ENCODE measurements at places on chromosomes 16 and 17.

GRCh38 chr17:41650794-41651624, 26.6 kb upstream of the KRT17 start:
- DNase-seq: no peak

GRCh38 chr17:81527591-81528383, at the start of gene FSCN2:
Gene FSCN2 (plus strand): TSS chr17:81528377. CDS start chr17:81528532, 155 bp downstream.
- DNase-seq: no peak

- no peak for DNase-seq
Observed at GRCh38 chr17:1792495-1793446, 30.9 kb downstream of the SERPINF1 start.

DNA sequence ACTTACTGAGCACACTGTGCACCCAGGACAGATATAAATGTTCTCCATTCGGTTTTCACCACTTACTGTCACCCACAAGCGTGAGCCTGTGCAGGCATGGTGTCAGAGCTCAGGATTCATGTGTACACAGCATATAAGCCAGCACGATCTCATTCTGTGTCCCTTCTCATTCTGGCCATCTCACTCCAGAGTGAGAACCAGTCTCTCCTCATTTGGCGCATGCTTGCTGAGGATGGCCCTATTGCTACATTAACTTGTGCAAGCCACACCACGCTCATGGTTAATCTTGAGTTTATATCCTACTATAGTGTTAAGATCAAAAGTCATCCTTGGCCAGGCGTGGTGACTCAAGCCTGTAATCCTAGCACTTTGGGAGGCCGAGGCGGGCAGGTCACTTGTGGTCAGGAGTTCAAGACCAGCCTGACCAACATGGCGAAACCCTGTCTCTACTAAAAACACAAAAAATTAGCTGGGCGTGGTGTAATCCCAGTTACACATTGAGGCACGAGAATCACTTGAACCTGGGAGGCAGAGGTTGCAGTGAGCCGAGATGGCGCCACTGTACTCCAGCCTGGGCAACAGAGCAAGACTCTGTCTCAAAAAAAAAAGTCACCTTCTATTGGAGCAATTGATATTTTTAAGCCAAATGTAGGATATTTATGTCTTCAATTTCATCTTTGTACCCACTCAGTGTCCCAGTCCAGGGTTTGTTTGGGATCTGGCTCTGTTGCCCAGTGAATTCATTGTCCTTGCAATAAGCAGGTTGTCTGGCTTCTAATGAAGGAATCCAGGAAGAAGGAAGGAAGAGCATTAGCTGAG, 20.9 kb downstream of the SOCS1 start:
- DNase-seq: no peak

- DNase-seq: no peak
Observed at GRCh38 chr17:20128036-20128667, 119.0 kb downstream of the SPECC1 start.

GRCh38 chr17:48548523-48549280, 3.8 kb upstream of the HOXB2 start:
- no peak for DNase-seq

GRCh38 chr17:75901727-75902126, 3.0 kb downstream of the MRPL38 start:
- DNase-seq: no peak

DNA sequence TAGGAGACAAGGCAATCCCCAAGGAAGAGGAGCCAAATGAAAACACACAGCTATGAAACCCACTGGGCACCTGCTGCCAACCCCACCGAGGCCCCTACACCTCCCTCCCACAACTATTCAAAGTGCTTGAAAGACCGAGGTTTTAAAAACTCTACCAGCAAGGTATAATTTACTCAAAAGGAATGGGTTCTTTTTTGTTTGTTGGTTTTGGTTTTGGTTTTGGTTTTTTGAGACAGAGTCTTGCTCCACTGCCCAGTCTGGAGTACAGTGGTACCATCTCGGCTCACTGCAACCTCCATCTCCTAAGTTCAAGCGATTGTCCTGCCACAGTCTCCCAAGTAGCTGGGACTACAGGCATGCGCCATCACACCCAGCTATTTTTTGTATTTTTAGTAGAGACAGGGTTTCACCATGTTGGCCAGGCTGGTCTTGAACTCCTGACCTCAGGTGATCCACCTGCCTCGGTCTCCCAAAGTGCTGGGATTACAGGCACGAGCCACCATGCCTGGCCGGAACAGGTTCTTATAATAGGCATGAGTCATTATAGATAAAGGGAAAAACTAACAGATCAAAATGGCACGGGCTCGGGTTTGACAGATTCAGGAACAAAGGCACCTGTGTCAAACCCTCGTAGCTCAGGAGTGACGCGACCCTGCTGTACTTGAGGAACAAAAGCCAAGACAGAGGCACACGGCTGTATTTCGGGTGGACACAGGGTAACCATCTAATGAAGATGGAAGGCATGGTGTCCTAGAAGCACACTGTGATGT, 40.7 kb downstream of the COTL1 start:
- DNase-seq: no peak

DNA sequence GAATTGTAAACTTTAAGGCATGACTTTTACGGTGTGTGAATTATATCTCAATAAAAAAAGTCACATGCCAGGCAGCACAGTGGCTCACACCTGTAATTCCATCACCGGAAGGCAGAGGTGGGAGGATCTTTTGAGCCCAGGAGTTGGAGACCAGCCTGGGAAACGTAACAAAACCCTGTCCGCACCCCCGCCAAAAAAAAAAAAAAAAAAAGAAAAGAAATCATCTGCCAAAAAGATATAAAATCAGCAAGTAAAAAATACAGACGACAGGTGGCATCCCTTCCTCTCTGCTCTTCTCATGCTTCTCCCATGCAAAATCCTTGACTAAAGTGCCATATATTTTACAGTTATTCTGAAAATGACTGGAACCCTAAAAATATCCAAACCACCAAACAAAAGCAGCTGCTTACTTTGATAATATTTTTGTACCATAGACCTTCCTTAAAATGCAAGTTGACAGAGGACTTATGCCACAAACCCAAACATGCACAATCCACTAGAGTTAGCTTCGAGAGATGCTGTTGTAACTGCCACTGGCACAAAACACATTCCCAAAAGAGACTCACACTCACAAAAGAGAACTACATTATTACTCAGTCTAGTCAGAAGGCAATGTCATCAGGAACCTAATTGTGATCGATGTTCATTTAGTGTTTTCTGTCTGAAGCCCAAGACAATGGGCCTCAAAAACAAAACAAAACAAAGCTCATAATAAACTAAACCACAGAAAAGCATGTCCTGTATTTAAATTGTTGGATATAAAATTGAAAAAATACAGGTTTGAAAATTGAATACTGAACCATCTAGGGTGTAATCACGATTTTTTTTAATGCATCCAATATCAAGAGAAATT, 2.4 kb downstream of the CRLF3 start:
- DNase-seq: no peak

DNA sequence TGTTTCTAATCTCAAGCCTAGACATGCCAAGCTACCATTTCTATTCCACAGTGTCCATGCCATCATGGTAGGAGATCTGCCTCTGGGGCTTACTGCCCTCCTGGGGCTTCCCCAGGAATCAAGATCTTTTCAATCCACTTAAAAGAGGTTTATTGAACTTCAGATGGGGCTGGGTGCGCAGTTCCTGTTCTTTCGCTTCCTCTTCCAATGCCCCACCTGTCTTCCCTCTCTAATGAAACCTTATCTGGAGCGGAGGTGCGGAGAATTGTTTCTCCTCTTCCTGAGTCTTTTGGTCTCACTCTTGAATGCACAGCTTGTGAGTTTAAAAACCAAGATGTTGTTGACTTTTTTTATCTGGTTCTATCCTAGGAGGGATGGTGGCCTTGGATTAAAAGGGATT, 30.4 kb upstream of the METTL16 start:
- DNase-seq: no peak

- no peak for DNase-seq
Observed at GRCh38 chr17:77779711-77780539, 178.6 kb upstream of the TNRC6C start.

- no peak for DNase-seq
Observed at GRCh38 chr17:38415250-38416194, 12.7 kb upstream of the ARHGAP23 start.

GRCh38 chr16:27450196-27450549, 48.2 kb downstream of the IL21R start:
- DNase-seq: no peak

Data from stimulated activated CD4-positive, alpha-beta T cell treated with anti-CD3 and anti-CD28 coated beads, Interleukin-12 subunit alpha, Interleukin-12 subunit beta, amount 100 ng/mL, for 4 hours (primary cell).